ENCODE measurements at places on chromosomes 1 and 21. TPM values are rescaled to one million over a fixed set of nuclear protein-coding genes. Genes with fewer than 3 reads are reported as not detected.

Gene KRTAP19-1
- not detected for total RNA-seq

Gene DYNLT4
- not detected for total RNA-seq

Gene RAB7B
- 0.29 TPM for total RNA-seq

Gene MCOLN2
- 3.9 TPM for total RNA-seq

- no peak for DNase-seq
These were observed 130.8 kb downstream of the PRDM2 start for GRCh38 chr1:13830616-13831280.

GRCh38 chr1:235227414-235227813, 66.4 kb upstream of the RBM34 start:
- no peak for DNase-seq

DNA sequence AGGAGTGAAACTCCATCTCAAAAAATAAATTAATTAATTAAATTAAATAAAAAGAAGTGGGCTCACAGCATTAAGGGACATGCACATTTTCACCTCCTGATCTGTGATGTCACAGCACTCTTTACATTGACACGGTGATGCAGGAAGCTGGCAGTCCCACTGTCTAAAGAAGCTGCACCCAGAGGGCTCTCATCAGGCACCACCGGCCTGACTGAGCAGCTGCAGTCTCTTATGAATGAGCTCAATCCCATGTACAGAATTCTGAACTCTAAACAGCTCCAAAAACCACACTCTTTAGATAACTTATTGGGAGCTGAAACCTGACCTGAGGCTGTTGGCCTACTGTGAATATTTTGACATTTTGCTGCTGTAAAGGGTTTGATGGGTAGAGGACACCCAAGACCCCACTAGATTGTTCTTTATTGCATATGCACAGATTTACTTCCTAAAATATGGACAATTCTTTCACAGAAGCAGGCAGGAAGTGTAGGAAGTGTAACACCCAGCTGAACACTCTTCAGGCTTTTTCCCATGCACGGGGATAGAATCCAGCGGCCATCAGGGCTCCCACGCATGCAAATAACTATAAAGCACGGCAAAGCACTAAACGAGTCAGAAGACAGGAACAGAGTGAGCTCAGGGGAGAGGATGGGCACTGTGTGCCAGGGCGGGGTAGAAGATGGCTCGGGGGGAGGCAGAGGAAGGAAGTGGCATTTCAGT, 46.2 kb downstream of the L1TD1 start:
- DNase-seq = no peak
